ENCODE measurements at places on chromosomes 7 and 10.

GRCh38 chr7:132276976-132277725, 299.1 kb downstream of the PLXNA4 start:
- peak; percentile 49 for DNase-seq

- peak; percentile 95 for DNase-seq
Observed at GRCh38 chr10:24958091-24958720, 5.8 kb upstream of the PRTFDC1 start.

- DNase-seq, result peak; percentile 88
Observed at GRCh38 chr7:33853361-33854062, 51.8 kb upstream of the BMPER start.

DNA sequence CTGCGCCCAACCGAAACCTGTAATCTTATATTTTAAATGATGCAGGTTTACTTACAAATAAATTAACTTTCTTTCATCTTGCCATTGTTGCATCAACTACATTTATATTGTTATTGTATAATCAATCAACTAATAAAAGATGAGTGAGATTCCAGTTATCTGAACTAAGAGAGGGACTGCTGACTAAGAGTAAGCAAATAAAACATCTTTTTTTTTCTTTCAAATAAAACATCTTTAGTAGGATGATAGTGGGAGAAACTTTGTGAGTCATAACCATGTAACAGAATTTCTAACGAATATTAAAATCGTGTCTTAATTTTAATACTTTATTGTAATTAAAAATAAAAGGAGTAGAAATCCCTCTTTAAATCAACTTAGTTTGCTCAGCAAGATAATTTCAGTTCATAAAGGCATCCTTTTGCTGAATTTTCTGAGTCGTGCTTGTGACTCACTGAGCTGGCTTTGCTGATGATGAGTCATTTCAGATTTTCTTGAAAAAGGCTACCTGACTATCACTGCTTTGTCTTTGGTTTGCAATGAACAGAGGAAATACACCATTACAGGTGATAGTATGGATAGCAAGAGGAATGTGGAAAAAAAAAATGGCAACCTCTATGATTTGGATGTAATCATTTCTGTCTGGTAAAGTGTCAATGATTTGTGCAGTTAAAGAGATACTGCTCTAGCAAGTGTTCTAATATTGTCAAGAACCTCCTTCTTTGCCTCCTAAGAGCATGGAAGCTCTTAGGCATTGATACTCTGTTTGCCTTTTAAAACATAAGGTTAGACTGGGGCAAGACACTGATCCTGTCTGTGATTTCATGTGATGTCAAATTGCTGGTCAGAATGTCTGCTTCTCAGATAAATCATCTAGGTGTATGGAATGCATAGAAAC, 119.5 kb downstream of the GPR158 start:
- DNase-seq, result peak; percentile 54

- peak; percentile 37 for DNase-seq
Observed at GRCh38 chr10:104824380-104825006, 183.4 kb downstream of the SORCS3 start.

DNA sequence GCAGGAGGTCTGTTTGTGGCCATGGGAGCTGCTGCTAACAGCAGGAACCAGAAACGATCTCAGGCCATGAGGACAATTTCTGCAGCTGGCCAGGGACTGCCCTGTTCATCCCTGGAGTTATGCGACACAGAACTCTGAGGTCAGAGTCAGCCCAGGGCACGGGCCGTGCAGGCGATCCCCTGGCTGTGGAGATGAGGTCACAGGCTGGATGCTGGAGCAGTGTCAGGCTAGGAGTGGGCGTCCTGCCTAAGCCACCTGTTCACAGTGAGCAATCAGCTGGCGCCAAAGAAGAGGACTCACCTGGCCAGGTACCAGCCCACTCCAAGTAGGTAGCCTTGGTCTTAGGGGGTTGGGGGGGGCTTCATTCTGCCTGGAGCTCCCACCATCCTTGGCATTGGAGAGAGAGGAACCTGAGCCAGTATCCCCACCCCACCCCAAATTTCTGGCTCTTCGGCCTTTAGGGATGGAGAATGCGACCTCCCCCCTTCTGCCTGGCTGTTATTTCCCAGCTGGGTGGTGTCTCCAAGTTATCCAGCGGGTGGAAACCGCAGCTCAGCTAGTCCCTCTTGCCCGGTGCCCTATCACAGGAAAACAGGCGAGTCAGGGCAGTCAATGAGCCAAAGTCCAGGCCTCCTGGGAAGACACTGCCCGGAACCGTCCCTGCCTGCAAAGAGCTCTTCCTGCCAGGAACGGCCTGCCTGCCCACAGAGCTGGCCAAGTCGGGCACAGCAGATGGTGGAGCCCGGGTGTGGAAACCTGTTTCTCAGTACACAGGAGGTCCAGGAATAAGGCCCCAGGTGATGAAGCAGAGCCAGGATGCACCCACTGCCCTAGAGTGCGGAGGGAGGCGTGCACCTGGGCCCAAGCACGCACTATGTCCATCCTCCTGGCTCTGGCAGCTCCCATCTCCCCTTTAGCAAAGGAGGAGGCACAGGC, 1.8 kb upstream of the TTYH3 start:
- peak; percentile 31 for DNase-seq

- no peak for DNase-seq
Observed at GRCh38 chr10:124059551-124059950, 33.8 kb downstream of the CHST15 start.

DNA sequence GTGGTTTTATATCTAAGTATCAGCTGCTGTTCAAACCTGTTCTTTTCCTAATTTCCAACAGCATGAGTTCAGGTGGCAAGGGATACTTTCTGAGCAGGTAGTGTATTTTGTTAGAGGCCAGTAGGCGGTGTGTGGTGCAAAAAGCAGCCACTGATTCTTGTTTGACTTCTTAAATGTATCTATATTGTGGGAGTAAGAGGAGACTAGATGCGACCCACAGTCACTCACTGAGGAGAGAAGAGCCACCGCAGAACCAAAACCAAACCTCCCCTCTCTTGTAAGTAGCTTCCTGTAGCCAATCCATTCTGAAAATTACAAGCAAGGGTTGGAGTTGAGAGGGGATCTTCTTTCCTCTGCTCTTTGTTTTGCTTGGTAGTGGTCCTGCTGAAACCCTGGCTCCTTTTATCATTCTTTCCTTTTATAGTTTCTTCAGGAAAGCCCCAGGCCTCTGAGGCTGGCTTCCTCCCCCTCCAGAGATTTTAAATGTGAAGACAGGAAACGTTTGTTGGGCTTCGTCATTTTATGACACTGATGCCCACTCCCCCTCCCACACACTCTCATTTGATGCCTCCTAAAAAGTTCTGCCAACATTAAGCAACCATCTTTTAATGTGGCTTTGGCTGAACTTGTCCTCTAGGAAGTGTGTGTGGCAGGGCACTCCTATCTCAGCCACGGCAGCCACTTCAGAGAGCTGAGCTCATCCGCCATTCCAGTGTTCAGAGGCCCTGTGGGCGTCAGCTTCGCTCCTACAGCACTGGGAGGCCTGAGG, 566.0 kb downstream of the SUGCT start:
- DNase-seq, result peak; percentile 54

DNA sequence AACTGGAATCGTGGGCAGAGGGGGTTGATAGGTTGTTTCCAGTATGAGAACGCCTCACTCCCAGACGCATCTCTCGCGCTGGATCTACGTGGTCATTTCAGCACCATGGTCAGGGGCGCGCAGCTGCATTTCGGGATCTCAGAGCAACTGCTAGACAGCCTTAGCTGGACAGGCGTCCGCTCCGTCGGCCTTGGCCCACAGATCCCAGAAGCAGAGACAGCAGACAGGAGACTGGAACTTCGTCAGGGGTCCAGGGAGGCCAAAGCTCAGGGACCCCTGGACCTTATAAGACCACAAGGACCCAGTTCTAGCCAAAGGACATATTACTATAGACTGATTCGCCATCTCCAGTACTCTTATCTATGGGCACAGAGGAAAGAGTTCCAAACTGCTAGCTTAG, 5.3 kb downstream of the NEUROG3 start:
- DNase-seq, result peak; percentile 69

GRCh38 chr7:6395898-6396595, 51.7 kb downstream of the DAGLB start:
- DNase-seq, result no peak

GRCh38 chr10:53827261-53827660, 973.8 kb downstream of the PCDH15 start:
- no peak for DNase-seq

GRCh38 chr7:99393355-99394187, 14.8 kb downstream of the PDAP1 start:
- DNase-seq, result no peak

DNA sequence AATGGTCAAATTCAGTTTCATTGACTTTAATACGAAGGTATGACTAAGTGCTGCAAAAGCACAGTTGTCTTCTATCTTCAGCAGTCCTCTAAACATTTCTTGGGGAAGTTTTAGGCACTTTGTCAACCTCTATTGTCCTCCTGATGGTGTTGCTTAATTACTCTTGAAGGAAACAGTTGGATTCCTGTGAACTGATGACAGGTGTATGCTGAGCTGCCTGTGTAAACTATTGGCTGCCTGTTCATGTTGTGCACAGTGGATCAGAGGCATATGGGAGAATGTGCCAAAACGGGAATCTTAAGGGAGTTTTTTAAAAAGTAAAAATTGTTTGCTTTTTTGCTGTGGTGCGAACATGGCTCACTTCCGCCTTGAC, 221.0 kb downstream of the AUTS2 start:
- DNase-seq, result no peak

DNA sequence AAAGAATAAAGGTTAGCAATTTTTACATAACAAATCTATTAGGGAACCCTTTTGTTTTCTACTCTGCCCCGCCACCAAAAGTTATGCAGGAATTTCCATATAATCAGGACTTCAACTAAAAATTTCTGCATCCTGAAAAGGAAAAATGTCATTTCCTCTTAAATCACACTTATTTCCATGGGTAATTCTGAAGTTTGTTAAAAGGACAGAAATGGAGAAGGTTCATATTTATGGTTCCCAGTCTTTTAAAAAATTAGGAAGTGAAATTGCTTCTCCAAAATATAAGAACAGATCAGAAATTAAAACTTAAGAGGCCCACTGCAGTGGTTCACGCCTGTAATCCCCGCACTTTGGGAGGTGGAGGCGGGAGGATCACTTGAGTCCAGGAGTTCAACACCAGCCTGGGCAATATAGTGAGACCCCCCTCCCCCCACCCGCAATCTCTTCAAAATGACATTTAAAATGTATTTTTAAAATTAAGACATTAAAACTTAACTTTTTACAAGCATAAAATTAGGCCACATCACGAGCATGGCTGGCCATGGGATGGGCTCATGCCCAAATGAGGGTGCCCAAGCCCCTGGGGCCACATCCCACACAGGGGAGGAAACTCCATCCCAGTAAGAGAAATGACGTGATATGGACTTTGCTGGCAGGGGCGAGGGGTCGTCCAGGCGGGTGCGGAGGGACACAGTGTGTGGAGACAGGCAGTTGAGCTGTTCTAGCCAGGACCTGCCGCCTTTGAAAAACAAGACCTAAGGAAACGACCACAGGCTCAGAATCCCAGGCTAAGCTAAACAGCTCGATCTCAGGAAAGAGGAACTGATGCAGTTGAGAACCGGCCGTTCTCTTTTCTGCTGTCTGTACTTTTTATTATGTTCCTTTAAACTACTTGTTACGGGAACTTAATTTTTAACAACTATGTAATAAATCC, 51.3 kb upstream of the NFE2L3 start:
- DNase-seq, result no peak

GRCh38 chr7:44403775-44404174, 78.4 kb upstream of the CAMK2B start:
- no peak for DNase-seq

- DNase-seq, result no peak
Observed at GRCh38 chr7:130146693-130147405, 58.4 kb downstream of the TMEM209 start.

GRCh38 chr7:132437730-132438129, 138.5 kb downstream of the PLXNA4 start:
- DNase-seq, result no peak

DNA sequence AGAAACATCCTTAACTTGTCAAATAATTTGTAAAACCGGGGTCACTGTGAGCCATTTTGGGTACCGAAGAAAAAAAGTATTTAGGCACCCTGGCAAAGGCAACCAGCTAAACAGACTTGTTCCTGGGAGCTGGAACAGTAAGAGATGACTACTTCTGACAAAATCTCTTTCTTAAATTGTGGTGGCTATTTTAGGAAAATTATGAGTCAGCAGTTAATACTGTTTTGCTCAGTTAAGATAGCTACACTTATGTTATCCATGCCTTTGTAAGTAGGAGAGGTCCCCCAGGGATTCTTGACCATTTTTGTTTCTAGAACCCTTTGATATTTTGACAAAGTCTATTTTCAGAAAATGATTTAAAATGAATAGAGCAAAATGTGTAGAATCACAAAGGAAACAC, 68.7 kb downstream of the TAX1BP1 start:
- peak; percentile 76 for DNase-seq

- peak; percentile 58 for DNase-seq
Observed at GRCh38 chr10:32995751-32996150, 37.7 kb upstream of the ITGB1 start.

DNA sequence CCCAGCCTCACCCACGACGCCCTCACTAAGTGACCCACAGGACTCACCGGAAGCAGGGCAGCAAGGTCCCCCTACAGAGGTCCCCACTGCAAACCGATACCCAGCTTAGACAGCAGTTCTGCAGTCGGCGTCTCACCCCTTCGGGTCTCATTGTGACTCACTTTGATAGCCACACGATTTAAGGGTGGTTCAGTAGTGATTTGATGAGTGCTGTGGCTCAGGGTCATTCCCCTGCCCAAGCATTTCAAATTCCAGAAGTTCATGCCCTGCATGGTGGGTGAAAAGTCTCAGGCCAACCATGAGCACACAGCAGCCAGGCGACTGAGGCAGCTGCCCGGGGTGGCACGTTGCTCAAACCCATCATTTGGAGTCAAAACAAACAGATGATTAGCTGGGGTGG, 93.2 kb downstream of the EGFR start:
- no peak for DNase-seq

DNA sequence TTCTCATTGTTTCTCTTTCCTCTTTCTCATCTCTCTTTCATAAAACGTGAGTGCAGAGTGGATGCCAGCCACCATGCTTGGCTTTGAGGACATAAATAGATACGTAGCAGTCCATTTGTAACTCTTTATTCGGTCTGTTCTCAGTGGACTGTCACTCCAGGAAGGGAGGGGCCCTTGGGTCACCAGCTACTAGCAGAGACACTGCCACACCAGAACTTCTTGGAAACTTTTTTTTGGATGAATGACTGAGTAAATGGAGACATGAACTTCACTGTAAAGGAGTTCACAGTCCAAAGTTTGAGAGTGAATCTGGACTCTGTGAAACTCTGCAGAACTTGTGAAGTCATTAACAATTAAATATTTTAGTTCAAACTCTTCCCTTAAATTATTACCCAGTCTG, 20.2 kb downstream of the CHN2 start:
- DNase-seq, result no peak

GRCh38 chr7:134062460-134062859, 64.7 kb upstream of the LRGUK start:
- no peak for DNase-seq

All from cardiac fibroblast (primary cell).